ENCODE measurements at places on chromosomes 12 and 14.

DNA sequence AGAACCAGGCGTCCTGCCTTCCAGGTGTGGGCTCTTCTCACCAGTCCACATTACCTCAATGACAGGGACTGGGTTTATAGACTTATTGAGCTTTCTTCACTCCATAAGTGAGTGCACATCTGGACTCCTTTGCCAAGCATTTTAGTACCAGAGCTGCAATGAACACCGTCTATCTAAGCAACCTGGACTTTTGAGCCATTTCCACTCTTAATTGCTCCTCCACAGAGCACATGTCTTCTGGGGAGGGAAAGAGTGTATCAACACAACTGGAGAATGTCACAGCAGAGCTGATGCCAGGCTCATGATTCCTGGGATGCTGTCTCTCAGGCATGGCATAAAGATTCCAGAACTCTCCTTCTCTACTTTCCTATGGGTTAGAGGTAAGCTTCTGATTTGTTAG is 43.0 kb upstream of the BDKRB2 start:
- DNase-seq = no peak

DNA sequence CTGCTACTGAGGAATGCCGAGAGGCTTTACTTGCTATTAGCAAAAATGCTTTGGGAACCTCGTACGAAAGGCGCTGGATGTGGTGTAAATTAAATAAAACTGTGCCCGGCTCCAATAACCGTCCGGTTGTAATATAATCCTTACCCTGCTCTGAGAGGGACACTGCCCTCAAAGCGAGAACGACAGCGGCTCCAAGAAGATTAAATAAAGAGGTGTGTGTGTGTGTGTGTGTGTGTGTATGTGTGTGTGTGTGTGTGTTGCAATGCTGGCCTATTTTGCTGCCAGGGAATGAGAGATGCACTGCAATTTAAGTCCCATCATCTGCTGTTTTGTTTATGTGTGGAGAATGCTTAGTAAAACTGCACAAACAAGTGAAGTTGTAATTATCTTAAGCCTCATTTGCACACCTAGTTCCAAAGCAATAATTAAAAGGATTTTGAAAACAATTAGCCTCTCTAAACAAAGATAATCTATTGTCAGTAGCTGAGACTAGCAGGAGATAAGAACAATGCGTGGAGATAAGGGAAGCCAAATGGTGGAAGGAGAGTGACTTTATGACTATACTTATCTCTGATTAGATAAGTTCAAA is 1.2 kb upstream of the SIX1 start:
- no peak for DNase-seq

DNA sequence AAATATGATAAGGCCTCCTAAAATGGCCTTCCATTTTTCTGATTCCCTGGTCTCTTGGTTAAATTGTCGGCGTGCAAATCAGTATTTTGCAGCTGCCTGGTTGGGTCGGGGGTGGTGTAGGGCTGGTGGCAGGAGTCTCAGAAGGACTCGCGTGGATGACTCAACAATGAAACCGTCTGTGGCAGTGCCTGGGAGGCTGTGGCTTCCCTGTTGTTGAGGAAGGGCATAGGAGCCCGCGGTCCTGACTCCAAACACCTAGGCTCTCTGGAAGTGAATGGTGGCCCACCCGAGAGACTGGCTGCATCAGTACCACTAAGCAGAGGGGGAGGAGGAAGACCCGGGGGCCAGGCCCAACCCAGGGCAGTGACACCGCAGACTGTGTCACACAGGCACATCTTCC is 207.9 kb downstream of the TTC7B start:
- DNase-seq = no peak

DNA sequence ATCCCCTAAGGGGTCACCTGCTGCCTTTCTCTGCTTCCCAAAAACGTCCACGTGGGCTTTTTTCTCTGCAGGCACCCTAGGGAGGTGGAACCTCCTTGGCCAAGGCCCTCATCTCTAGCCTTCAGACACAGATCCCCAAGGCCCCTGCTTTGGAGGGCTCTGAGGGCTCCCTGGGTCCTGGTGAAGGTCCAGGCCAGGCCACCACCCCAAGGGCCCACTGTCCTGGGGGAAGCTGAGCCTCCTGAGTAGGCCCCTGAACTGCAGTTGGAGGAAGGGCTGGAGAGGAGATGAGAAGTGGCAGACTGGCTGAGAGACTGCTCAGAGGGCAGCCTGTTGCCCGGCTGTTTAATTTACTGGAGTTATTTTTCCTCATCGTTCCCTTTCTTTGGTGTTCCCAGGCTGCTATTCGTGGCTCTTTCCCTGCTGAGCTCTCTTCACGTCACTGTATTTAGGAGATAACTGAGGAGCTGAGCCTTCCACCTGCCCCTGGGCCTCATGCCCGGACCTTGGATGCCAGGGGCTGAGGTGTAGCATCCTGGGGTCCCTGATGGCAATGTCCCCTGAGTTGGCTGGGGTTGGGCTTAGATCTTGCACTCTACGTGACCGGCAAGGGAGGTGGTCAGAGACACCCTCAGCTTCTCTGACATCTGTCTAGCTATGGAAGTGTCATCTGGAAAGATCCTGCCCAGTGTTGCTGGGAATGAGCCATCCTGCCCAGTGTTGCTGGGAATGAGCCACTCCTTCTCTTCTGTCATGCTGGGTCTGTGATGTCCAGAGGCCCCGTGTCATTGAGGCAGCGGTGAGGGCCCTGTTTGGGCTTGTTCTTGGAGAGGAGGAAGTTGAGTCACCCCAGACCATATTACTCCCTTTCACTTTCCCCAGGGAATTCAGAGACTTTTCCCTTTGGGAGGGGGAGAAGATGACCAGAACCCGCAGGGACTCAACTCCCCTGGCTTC is 139.8 kb downstream of the TSPAN9 start:
- no peak for DNase-seq

GRCh38 chr12:116718655-116719454 is 19.0 kb downstream of the SPRING1 start:
- no peak for DNase-seq

DNA sequence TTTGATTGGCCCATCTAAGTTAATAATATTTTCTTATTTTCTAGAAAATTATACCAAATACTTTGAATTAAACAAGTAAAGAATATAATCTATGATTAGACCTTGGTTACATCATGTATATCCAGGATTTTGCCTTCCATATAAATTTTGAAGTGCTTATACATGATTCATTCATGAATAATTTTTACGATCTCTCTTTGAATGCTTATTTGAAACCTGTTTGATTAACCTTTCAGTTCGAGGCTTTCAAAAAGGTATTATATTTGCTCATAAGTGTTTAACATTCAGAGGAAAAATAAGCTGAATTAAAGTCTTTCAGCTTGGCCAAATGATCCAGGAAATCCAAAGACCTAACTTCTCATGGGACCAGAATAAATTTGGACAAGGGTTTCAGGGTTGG is 495.2 kb upstream of the GARIN6 start:
- DNase-seq = no peak

DNA sequence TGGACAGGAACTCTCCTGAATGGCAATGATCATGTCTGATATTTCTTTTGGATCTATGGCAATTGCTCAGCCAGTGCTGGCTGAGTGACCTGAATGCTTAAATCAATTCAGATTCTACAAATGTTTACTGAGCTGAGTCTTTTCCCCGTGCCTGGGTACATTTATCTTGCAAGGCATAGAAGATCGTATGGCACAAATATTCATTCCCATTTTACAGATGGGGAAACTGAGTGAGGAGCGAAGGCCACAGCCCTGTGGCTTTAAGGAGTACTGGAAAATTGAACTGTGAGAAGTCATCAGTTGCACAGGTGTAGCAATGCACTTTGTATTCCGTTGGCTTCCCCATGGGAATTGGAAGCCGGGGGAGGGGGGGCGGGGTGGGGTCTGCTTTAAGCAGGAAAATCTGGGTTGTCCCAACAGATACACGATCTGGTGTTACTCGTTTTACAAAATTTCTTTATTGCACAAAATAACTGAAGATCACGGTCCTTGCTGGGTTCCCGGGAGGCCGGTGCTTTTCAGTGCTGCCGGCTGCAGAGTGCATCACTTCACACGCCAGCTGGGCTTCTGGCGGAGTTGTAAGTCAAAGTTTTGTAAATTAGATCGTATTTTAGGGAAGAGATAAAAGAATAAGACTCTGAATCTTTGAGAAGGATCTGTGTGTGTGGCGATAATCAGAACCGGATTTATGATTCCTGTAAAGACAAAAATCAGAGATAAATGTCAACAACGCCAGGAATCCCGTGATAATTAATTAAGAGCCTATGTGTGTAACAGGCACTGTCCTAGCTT is 75.0 kb upstream of the MAP1LC3B2 start:
- no peak for DNase-seq

- DNase-seq = no peak
Measured at GRCh38 chr14:99351166-99352007, 79.4 kb upstream of the BCL11B start.

GRCh38 chr12:23066095-23066494 is 441.1 kb downstream of the ETNK1 start:
- no peak for DNase-seq

DNA sequence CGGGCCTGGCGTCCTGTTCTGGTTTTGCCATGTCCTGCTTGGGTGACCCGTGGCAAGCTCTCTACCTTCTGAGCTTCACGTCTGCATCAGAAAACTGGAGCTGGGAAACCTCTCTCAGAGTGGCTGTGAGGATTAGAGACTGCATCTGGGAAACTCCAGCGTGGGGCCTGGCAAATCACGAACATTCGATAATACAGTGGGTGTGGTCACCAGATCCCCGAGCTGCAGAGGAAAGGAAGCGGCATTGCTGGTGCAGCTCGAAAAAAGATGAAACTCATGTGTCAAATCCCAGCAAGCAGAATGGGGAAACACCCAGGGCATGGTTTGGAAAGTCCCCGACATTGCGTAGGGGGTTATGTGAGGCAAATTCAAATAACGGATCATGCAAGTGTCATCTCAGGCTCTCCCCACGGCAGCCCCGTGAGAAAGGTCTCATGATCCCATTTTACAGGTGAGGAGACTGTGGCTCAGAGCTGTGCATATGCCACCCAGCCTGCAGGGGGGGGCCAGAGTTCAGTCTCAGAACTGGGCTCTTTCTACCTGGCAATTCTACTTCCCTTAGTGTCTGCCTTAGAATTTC is 98.1 kb upstream of the VRK1 start:
- no peak for DNase-seq

- DNase-seq = no peak
Measured at GRCh38 chr12:105064564-105065178, 19.6 kb downstream of the ALDH1L2 start.

DNA sequence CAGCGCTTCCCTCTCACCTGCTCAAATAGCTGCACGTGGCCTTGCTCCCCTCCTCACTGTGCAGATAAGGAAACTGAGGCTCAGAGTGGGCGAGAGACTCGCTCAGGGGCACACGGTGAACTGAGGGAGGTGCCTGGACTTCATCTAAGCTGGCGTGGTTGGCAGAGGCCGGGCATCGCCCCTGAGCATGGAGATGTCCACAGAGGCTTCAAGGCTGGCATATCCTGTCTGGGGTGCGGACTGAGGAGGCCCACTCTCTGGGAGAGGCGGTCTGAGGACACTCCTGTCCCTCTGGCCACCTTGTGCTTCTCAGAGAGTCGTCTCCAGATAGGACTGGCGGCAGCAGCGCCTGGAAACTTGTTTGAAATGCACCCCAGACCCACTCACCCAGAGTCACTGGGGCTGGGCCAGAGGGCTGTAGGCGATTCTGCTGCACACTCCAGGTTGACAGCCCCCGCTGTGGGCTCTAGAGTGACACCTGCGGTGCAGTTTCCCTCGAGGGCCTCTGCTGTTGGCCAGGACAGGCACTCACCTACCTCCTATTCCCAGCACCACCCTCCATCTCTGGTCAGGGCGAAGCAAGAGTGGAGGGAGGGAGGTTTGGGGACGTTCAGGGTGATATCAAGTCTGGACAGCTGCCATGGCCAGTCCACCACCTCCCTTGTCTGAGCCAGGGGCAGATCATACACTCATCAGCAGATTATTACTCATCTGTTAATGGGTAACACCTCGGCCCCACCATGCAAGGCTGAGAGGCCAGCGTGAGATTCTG is 11.2 kb upstream of the LBHD2 start:
- DNase-seq = no peak
